ENCODE measurements at places on chromosomes 2 and 18.

GRCh38 chr2:217471319-217471718, 531.5 kb downstream of the TNS1 start:
- no peak for DNase-seq

- no peak for DNase-seq
Measured at GRCh38 chr2:179591690-179592089, 269.7 kb downstream of the ZNF385B start.

- no peak for DNase-seq
Measured at GRCh38 chr2:232013701-232014353, 52.3 kb downstream of the DIS3L2 start.

GRCh38 chr2:68253219-68254068, 1.1 kb upstream of the PPP3R1 start:
- DNase-seq, result no peak

DNA sequence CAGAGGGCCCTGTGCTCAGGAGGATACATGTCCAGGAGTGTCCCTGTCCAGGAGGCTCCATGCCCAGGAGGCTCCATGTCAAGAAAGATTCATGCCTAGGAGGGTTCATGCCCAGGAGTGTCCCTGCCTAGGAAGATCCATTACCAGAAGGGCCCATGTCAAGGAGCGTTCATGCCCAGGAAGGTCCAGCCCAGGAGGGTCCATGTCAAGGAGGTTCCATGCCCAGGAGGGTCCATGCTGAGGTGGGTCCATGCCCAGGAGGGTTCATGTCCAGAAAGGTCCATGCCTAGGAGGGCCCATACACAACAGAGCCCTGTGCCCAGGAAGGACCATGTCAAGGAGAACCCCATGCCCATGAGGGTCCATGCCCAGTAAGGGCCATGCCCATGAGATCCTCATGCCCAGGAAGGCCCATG, 7.0 kb downstream of the GPR35 start:
- no peak for DNase-seq

Measured in NCI-H2171 (cell line).